HL-60 (cell line): ENCODE measurements at places on chromosomes 7 and 10.

DNA sequence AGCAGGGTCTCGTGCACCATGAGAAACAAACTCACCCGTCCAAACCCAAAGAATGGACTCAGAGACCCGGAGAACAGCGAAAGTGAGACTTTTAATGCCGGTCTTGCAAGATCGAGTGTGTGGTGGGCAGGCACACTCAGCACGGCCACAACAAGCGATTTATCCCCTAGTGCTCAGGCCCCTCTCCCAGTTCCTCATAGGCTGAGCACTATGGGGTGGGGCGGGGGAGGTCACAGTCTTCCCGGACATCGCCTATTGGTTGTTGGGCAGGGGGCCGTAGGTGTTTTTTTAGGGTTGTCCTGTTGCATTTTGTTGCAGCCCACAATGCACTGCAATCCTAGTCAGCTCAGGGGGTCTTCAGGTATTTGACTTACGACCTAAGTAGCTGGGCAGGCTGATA lies 608.3 kb upstream of the FOXK1 start:
- no peak for DNase-seq

- peak; percentile 3 for DNase-seq
Measured at GRCh38 chr10:5812283-5813090, 747 bp downstream of the GDI2 start.

GRCh38 chr7:54802841-54803240 lies 43.8 kb upstream of the SEC61G start:
- DNase-seq = no peak

- no peak for DNase-seq
Measured at GRCh38 chr7:69962186-69963065, 364.2 kb downstream of the AUTS2 start.

DNA sequence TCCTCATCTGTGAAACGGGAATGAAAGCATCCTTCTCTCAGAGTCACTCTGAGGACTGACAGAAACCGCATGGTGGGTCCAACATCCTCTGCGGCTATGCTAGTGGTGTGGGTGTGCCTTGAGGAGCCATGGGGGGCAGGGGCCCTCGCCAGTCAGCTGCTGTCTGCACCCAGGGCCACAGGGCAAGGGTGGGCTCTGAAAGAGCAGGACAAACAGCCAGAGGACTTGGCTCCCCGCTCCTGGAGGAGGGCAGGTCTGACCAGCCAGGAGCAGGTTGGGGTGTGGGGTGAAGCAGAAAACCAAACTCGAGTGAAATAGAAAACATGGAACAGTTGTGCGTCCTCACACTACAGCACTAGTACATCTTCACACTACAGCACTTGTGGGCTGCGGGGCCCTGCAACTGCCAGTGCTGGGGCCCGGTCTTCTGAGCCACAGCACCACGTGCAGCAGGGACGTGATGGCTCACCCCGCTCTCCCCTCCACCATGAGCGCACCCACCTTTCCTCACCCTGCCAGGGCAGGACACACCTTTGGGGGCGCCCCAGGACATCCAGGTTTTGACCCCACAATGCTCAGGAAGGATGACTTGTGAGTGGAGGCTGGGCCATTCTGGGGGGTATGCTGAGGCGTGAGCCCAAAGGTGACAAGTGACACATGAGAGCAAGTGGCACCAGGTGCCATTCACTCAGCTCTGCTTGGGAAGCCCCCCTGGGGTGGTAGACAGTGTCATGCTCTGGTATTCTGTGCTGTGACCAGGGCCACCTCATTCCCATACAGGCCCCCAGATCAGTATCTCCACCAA lies 96.1 kb upstream of the RET start:
- no peak for DNase-seq

DNA sequence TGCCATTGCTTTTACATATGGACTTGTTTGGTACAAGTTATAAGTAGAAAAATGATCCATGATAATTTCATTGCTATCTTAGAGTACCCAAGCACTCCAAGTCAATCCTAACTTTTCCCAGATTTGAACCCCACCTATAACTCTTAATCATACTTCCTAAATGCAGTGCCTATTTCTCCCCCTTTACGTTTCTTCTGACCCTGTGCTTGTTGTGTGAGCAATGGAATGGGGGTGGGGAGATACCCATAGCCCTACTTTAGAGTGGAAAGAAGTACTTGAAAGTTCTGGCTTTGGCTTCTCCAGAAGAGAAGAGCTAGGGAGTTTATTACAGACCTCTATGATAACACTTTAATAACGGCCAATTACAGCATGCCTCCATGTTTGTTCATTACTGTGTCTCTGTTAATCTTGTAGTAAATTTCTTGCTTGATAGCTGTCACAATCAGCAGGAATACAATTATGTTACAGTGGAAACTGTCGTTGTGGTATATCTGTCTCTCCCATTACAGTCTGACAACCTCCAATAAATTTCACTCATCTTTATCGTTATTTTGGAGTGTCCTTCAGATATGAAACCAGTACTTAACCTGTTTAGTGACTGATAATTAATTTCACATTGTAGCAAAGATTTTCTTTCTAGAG lies 34.0 kb downstream of the CNPY1 start:
- DNase-seq = no peak

DNA sequence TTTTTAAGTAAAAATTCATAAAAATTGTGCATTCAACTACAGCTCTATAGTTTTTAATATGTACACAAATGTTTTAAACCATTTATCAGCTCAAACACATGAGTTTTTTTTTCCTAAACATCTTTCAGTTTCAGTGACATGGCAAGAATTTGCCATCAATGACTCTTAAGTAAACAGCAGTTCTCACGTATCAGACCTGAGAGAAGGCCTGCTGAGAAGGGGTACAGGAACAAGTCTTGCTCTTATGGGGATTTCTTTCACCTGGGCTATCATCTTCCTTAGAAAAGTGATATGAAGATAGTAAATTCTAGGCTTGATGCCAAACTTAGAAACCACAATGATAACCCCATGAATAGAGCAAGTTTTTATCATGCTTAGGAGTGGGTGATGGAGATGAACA lies 467.8 kb downstream of the ARL4A start:
- no peak for DNase-seq

DNA sequence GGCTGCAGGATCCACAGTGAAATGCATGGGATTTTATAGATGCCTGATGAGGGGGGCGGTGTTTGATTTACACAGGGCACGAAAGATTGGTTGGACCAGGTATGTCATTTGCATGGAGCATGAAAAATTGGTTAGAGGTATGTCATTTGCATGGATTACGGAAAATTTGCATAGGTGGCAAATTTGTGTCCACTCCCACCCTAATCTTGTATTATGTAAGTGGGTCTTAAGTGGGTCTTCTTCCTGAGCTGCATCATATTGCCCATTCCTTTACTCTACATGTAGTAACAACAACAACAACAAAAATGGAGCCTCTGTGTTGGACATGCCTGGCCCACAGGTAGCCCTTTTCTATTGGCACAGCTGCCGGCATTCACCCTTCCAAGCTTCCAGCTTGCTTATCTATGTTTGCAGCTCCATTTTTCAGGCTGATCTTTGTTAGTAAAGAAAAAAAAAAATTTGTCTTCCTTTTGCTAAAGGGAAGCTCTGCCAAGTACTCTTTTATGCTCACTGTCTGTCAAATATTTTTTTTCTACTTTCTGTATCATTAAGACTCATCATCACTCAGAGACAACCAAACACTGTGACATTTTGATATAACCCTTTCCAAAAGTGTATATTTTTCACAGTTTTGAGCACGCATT lies 10.3 kb upstream of the ZNF273 start:
- no peak for DNase-seq
